ENCODE measurements at places on chromosomes 7 and 10.
A peak's percentile ranks its signal among the peaks of the same experiment; 100 is the strongest.

DNA sequence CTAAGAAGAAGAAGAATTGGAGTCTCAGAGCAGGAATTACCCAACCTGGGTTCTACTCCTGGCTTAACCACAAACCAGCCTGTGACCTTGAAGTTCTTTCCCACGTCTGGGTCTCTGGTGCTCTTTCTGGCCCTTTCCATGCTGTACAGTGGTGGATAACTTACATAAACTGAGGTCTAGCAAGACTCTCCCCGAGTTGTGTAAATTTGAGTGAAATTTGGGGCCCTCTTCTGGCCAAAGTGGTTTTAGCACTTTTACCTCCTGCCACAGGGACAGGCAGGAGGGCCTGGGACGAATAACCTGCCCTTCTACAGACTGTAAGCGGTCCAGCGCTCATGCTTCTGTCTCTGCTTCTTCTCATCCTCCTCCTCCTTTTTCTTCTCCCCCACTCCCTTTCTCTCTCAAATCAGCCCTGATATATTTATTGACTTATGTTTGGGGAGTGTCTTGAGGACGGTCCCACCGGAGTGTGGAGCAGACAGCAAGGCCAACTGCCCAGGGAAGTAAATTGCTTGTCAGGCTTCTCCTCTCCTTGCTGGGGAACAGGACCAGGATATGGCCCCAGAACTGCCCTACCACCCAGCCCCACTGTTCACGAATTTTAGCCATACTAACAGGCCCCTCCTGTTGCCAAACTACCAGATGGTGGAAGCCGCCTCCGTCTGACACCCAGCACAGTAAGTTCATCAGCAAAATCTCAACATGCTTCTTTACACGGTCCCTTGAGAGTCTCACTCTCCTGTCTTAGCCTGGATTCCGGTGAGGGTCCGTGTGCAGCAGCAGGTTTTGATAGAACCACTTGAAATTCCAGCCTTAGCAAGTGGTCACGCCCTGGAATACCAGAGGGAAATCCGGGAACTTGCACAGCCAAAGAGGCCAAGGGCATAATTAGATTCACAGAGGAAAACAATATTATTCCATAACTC lies 4.0 kb upstream of the SH3PXD2A start:
- peak; percentile 73 for DNase-seq

- DNase-seq: no peak
These were observed 30.8 kb downstream of the SCD start for GRCh38 chr10:100377830-100378229.

DNA sequence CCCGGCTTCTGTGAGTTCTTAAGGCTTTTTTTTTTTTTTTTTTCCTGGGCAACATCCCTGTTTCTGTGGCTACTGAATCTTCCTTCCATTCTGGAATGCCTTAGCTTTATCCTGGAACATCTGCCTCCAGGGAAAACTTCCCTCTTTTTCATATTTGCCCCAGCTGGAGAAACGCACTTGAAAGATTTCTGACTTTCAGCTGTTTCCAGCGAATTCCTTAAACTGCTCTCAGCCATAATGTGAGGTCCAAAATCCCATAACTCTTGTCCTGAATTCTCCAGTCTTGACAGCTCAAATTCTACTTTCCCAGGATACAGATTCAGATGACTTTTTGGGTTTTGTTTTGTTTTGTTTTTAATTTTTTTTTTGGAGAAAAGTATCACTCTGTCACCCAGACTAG lies 263.6 kb upstream of the AUTS2 start:
- DNase-seq: no peak

DNA sequence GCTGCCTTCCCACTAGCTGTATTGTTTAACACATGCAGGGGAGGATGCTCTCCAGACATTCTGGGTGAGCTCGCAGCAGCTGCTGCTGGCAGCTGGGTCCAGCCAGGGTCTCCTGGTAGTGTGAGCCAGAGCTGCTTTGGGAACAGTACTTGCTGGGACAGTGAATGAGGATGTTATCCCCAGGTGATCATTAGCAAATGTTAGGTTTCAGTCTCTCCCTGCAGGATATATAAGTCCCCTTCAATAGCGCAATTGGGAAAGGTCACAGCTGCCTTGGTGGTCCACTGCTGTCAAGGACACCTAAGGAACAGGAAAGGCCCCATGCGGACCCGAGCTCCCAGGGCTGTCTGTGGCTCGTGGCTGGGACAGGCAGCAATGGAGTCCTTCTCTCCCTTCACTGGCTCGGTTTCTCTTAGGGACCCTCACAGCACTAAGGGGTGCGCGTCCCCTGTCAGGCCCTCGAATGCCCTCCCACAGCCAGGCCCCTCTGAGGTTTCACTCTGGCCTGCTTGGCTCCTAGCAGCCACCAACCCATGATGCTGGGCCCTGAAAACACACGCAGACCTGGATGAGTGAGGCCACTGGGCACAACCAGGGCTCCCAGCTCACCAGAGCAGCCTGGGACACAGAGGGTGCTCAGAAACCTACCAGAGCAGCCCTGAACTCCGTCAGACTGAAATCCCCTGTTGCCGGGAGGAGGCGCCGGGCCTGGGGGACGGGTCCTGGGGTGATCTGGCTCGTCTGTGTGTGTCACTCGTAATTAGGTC lies 173.0 kb upstream of the LANCL2 start:
- DNase-seq: no peak

DNA sequence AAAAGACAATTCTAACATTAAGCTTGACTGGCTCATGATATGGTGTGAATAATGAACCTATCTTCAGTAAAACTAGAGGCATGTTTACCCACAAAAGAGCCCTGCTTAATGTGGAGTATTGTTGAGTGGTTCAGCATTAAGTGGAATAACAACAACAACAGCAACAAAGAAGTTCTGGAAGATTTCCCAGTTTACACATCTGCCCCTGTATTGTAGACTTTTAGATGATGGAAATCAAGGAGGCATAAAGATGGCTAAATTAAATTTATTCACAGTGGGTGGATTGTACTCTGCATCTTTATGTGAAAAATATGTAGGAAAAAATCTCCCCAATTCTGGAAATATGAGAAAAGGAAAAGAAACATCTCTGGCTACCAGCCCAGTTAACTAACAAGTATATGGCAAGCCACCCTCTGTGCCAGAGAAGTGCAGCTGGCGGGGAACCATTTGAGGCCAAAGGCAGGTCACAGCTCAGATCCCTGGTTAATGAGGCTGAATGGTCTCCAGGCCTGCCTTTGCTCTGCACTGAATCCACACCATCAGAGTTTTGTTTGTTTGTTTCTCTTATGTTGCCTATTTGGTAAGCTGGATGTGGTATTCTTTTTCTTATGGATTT lies 186.0 kb downstream of the SEMA3D start:
- DNase-seq: no peak

GRCh38 chr7:16235147-16236114 lies 185.9 kb downstream of the CRPPA start:
- no peak for DNase-seq

- no peak for DNase-seq
These were observed 70.5 kb downstream of the ITGB1 start for GRCh38 chr10:32887481-32887880.

All from activated CD4-positive, alpha-beta T cell treated with anti-CD3 and anti-CD28 coated beads, Interleukin-2, amount 50 U/mL, for 48 hours (primary cell).